ENCODE measurements at places on chromosomes 6 and 20.
A peak's percentile ranks its signal among the peaks of the same experiment; 100 is the strongest.

DNA sequence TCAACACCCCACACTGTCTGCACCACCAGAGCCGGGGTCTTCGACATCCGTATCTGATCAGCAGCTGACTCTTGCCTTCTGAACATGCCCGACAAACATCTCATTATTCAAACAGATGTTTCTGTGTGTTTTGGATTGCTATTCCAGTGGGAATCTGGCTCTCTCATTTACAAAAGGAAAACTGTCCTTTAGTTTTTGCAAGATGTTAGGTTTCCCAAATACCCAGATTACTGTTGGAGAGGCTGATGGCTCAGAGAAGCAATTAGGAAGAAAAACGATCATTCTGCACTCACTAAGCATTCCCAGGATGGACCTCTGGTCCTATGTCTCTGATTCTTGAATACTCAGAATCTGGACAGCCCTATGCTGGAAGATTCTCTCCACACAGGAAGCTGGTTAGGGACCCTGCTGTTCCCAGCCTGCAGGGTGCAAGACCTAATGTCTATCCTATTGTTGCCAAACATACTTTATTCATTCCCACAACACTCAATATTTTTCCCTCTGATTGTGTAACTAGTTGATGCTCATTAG lies 532.9 kb downstream of the CDH26 start:
- no peak for DNase-seq

GRCh38 chr20:45221076-45221475 lies at the start of gene SEMG2:
SEMG2 (plus strand) TSS chr20:45221373; CDS start chr20:45221390, 17 bp downstream.
- no peak for DNase-seq

DNA sequence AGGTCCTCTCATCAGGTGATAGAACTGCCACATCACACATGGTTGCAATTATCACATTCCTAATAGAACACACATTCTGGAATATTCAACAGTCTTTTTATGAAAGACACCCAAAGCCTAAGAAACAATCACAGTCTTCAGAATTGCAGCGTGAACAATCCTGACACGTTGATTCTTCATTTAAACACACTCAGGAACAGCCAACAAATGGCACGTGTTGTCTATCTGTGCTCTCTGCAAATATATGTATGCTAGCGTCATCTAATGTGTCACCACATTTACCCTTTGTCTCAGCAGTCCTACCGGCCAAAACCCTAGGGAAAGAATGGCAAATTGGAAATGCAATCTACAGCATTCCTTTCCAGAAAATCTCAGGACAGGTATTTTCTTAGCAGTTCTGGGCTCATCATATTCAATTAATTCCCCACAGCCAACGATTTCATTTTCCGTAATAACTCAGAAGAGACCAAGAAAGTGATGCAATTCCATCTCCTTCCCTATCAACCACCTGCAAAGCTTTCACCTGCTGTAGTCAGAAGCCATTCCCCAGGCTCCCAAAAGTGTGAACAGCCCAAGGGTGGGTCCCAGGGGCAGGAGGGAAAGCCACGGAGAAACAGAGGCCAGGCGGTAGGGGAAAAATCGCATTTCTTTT lies 280.3 kb upstream of the JARID2 start:
- DNase-seq = no peak

DNA sequence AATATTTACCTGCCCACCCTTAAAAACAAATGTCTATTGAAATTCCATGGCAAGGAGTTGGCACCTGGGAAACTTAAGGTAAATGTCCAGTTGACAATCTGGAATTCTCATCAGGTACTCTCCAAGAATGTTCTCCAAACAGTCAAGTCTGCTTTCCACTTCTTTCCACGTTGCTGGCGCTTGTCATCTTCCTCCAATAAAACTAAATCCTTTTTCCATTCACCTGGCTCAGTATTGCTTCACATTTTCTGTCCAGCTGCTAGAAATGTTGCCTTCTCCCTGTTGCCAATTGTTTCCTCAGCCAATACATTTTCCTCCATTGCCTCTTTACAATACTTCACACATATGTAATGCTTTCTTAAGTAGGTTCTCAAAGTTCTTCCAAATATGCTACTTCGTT lies 1288.1 kb upstream of the MAP3K7 start:
- DNase-seq = no peak

DNA sequence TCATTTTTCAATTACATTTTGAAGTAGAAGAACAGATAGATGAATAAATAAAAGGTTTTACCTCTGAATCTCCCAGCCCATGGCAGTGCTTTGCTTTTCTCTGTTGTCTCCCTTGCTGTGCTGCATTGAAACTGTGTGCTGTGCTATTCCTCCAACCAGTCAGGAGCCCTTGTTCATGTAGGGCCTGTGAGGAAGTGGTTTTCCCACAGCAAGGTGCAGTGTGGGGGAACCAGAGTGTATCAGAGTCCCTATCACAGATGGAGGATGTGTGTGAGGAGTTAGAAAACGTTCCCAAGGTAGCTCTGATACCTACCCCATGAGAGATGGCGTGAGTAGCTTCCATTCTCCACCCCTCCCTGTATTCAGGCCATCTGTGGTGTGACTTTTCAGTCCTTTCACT lies 72.8 kb upstream of the RALGAPA2 start:
- no peak for DNase-seq

- DNase-seq = peak; percentile 87
These were observed 30.8 kb upstream of the COL21A1 start for GRCh38 chr6:56278171-56278591.

- no peak for DNase-seq
These were observed 281.2 kb upstream of the JAG1 start for GRCh38 chr20:10954908-10955580.

DNA sequence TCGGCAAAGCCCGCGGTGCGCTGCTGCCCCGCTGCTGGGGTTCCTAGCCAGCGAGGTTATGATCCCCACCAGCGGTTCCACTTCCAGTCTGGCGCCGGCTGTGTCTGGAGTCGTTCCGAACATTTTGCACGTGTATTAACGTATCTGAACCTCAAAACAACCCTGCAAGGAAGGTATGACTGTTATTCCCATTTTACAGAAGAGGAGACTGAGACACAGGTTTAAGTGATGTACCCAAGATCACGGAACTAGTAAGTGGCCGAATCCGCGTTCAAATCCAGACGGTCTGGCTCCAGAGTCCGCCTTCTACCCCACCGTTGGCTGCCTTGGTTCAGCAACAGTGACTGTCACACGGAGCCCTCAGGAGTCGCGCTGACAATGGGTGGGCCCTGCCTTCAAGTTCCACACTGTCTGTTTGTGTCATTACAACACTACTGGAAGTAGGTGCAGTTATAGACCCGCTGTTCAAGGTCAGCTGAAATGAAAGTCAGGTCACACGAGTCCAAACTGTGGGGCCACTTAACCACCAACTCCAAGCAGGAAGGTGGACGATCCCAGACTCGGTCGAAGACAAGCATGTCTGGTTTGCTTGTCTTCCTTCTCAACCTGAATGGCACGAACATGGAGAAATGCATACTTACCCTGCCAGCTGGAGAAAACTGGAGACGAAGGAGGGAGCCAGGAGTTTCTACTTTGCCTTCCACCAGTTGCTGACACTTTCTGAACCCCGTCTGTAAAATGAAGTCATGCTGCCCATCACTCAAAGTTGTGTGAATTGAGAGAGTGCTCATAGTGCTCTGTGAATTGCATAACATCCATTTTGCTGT lies 803 bp upstream of the SRXN1 start:
- no peak for DNase-seq

DNA sequence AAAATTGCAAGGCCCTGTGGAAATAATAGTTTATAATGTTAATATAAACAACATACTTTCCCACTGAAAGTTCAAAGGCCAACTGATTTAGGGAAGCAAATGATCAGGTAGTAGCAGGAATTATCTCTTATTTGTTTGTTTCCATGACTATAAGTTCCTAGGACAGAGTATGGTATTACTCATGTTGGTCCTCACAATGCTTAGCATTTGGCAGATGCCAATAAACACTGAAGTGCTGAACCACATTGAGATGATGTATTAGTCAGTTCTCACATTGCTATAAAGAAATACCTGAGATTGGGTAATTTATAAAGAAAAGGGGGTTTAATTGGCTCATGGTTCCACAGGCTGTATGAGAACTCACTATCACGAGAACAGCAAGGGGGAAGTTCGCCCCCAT lies 129.6 kb upstream of the NUP153 start:
- DNase-seq = no peak

DNA sequence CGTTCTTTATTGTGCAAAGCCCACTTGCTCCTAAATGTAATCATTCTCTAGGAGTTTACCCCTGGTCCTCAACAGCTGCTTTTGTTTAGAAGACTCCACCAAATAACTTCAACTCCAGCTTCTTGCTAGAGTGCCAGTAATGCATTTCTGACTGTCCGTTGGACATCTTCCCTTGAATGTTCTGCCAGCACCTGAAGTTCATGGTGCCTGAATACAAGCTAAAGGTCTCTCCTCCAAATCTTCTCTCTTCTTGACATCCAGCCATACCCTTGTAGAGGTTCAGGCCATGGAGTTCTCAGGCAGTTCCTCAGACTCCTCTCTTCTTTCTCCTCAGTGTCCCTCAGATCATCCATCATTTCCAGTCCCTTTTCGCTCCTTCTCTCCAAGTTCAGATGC lies 21.7 kb downstream of the PHACTR2 start:
- DNase-seq = no peak

- DNase-seq = no peak
These were observed 71.1 kb downstream of the ZDHHC14 start for GRCh38 chr6:157452096-157452495.

DNA sequence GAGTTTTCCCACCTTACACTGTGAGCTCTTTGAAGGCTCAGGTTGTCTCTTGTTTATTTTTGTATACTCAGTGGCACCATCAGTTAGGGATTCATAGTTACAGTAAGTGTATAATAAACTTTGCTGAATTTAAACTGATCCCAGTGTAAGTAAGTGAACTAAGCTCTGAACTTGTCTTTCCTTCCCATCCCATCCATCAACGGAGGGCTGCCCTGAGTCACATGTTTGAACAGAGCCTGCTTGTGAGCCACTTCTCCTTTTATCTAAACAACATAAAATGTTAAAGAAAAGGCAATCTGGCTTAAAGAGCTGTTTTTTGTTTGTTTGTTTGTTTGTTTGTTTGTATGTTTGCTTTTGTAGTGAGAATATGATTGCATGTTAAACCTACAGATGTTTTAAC lies 185.7 kb upstream of the MARCKS start:
- DNase-seq = no peak

GRCh38 chr6:52392944-52393343 lies 27.2 kb upstream of the EFHC1 start:
- no peak for DNase-seq

GRCh38 chr6:4446982-4447381 lies 311.6 kb upstream of the ECI2 start:
- no peak for DNase-seq

GRCh38 chr20:44883214-44883902 lies 2.1 kb upstream of the YWHAB start:
- no peak for DNase-seq

- DNase-seq = peak; percentile 89
These were observed 13.5 kb upstream of the CD2AP start for GRCh38 chr6:47464052-47464451.

GRCh38 chr20:50563133-50563944 lies 53.2 kb downstream of the PTPN1 start:
- peak; percentile 42 for DNase-seq

- no peak for DNase-seq
These were observed 62.2 kb upstream of the SLC22A16 start for GRCh38 chr6:110538416-110539160.

GRCh38 chr6:38248500-38249234 lies 391.1 kb downstream of the BTBD9 start:
- no peak for DNase-seq

GRCh38 chr20:62234339-62234738 lies 4.0 kb upstream of the OSBPL2 start:
- no peak for DNase-seq

Data from NCI-H2081 (cell line).